ENCODE measurements at places on chromosomes 13 and 19.

GRCh38 chr19:8224394-8225145 is 15.4 kb downstream of the CERS4 start:
- H3K36me3 ChIP-seq = no peaks in the 10 kb centered on the region
- no peak for DNase-seq
- H3K4me3 ChIP-seq = no peak overlapping the region
- H3K27ac ChIP-seq = no peak overlapping the region
- no peaks in the 10 kb centered on the region for H3K4me1 ChIP-seq
- H3K27me3 ChIP-seq = peaks cover 87% of the 10 kb centered on the region

GRCh38 chr13:29507356-29507755 is 88.1 kb downstream of the SLC7A1 start:
- no peak for DNase-seq
- no peak overlapping the region for H3K27ac ChIP-seq
- H3K4me3 ChIP-seq = no peak overlapping the region
- H3K36me3 ChIP-seq = no peaks in the 10 kb centered on the region
- H3K27me3 ChIP-seq = no peaks in the 10 kb centered on the region

GRCh38 chr19:38142176-38143035 is 81.6 kb downstream of the DPF1 start:
- H3K36me3 ChIP-seq = no peaks in the 10 kb centered on the region
- no peak for DNase-seq
- H3K4me1 ChIP-seq = no peaks in the 10 kb centered on the region
- no peaks in the 10 kb centered on the region for H3K27me3 ChIP-seq

DNA sequence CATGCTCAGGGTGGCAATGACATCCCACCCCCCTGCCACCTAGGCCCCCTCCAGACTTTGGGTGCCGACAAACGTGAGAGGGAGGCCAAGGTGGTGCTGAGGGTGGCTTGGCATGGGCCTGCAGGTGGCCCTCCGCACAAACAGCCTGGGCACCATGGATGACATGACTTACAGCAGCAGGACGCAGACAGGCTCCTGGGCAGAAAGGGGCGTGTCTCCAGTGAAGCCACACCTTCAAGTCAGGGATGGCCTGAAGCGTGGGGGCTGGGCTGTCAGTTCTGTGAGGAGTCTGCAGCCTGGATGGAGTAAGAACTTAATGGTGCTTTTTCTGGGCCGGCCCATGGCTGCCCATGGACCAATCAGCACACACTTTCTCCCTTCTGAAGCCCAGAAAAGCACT is 25.3 kb downstream of the POMP start:
- no peaks in the 10 kb centered on the region for H3K27me3 ChIP-seq
- no peak overlapping the region for H3K27ac ChIP-seq
- H3K36me3 ChIP-seq = no peaks in the 10 kb centered on the region
- DNase-seq = no peak
- H3K4me3 ChIP-seq = no peak overlapping the region

- H3K4me1 ChIP-seq = peaks cover 9% of the 10 kb centered on the region
- H3K27me3 ChIP-seq = no peaks in the 10 kb centered on the region
- no peak overlapping the region for H3K27ac ChIP-seq
- DNase-seq = no peak
- H3K4me3 ChIP-seq = no peak overlapping the region
Observed at GRCh38 chr13:108911807-108912206, 282.4 kb downstream of the MYO16 start.

- H3K27ac ChIP-seq = peak overlapping the region; percentile 76
- no peaks in the 10 kb centered on the region for H3K36me3 ChIP-seq
- H3K4me1 ChIP-seq = peaks cover 23% of the 10 kb centered on the region
- peak overlapping the region; percentile 44 for H3K4me3 ChIP-seq
Observed at GRCh38 chr13:36417331-36417730, 15.0 kb upstream of the CCNA1 start.

GRCh38 chr19:3656747-3657394 is 30.3 kb upstream of the CACTIN start:
- H3K4me1 ChIP-seq = no peaks in the 10 kb centered on the region
- H3K4me3 ChIP-seq = no peak overlapping the region

GRCh38 chr13:73913751-73914518 is 220.3 kb downstream of the KLF12 start:
- H3K27me3 ChIP-seq = no peaks in the 10 kb centered on the region
- DNase-seq = no peak

DNA sequence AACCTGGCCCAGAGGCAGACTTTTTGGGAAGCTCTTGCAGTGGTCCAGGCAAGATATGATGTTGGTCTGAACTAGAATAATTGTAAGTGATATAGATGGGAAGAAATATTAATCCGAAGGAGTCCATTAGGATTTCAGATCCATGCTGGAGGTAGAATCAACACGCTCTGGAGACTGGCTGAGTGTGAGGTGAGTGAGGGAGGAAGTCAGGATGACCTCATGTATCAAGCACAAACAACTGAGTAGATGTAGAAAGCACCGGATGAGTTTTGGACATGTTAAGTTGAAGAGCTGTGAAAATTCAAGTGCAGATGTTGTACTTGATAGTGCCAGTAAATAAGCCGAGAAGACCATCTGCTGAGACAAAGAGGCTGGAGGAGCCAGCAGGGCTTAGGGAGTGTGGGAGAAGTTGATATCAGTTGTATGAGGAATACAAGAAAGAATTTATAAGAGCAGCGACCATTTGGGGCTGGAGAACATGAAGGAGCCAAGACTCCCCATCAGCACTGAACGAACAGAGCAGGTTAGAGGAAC is 5.3 kb upstream of the CNMD start:
- H3K27me3 ChIP-seq = no peaks in the 10 kb centered on the region
- H3K4me1 ChIP-seq = no peaks in the 10 kb centered on the region
- no peak overlapping the region for H3K27ac ChIP-seq
- DNase-seq = no peak
- H3K36me3 ChIP-seq = no peaks in the 10 kb centered on the region
- no peak overlapping the region for H3K4me3 ChIP-seq

- H3K4me3 ChIP-seq = no peak overlapping the region
- H3K36me3 ChIP-seq = no peaks in the 10 kb centered on the region
- no peaks in the 10 kb centered on the region for H3K4me1 ChIP-seq
- H3K27ac ChIP-seq = no peak overlapping the region
- DNase-seq = no peak
- H3K27me3 ChIP-seq = peaks cover 6% of the 10 kb centered on the region
Observed at GRCh38 chr19:31706691-31707620, 357.7 kb upstream of the TSHZ3 start.

- DNase-seq = no peak
- no peaks in the 10 kb centered on the region for H3K4me1 ChIP-seq
- H3K36me3 ChIP-seq = no peaks in the 10 kb centered on the region
Observed at GRCh38 chr13:76723551-76724232, 162.5 kb downstream of the KCTD12 start.

GRCh38 chr13:28471421-28471820 is 23.5 kb downstream of the FLT1 start:
- no peak overlapping the region for H3K4me3 ChIP-seq
- H3K27me3 ChIP-seq = no peaks in the 10 kb centered on the region
- no peaks in the 10 kb centered on the region for H3K4me1 ChIP-seq
- no peak for DNase-seq
- H3K27ac ChIP-seq = no peak overlapping the region

- H3K27me3 ChIP-seq = no peaks in the 10 kb centered on the region
- no peaks in the 10 kb centered on the region for H3K4me1 ChIP-seq
- no peak for DNase-seq
- no peak overlapping the region for H3K4me3 ChIP-seq
- H3K27ac ChIP-seq = no peak overlapping the region
Observed at GRCh38 chr19:28457620-28458019, 755.3 kb downstream of the UQCRFS1 start.

- H3K4me3 ChIP-seq = no peak overlapping the region
- H3K4me1 ChIP-seq = no peaks in the 10 kb centered on the region
- no peak overlapping the region for H3K27ac ChIP-seq
- DNase-seq = no peak
- no peaks in the 10 kb centered on the region for H3K27me3 ChIP-seq
Observed at GRCh38 chr19:33067121-33067520, 2.4 kb upstream of the RHPN2 start.

GRCh38 chr13:112664501-112665203 is 25.2 kb upstream of the ATP11A start:
- H3K27me3 ChIP-seq = no peaks in the 10 kb centered on the region
- no peak overlapping the region for H3K27ac ChIP-seq
- no peak overlapping the region for H3K4me3 ChIP-seq
- DNase-seq = no peak
- H3K36me3 ChIP-seq = no peaks in the 10 kb centered on the region
- H3K4me1 ChIP-seq = no peaks in the 10 kb centered on the region

DNA sequence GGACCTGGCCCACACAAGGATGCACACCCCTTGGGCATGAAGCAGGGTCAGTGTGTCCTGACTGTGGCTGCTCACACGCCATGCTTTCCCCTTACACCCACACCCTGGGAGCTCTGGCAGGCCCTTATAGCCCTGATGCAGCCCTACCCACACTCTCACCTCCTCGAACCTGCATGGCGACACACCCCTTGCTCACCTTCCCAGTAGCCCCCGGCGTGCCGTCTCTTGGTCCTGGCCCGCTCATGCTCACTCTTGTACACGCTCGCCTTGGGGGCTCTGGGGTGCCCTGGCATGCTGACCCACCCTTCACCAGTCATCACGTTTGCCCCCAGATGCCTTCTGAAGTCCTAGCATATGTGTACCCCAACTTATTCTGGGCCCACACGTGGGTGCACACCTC is 56.1 kb downstream of the MAP4K1 start:
- H3K36me3 ChIP-seq = no peaks in the 10 kb centered on the region
- 0 out of 2 replicates have a peak, but pooled peaks cover 8% of the 10 kb centered on the region for H3K4me1 ChIP-seq
- H3K27me3 ChIP-seq = peaks cover 12% of the 10 kb centered on the region
- H3K27ac ChIP-seq = no peak overlapping the region
- no peak overlapping the region for H3K4me3 ChIP-seq

- DNase-seq = no peak
- peak overlapping the region; percentile 93 for H3K27ac ChIP-seq
Observed at GRCh38 chr13:113775451-113776145, 16.6 kb downstream of the TMEM255B start.

DNA sequence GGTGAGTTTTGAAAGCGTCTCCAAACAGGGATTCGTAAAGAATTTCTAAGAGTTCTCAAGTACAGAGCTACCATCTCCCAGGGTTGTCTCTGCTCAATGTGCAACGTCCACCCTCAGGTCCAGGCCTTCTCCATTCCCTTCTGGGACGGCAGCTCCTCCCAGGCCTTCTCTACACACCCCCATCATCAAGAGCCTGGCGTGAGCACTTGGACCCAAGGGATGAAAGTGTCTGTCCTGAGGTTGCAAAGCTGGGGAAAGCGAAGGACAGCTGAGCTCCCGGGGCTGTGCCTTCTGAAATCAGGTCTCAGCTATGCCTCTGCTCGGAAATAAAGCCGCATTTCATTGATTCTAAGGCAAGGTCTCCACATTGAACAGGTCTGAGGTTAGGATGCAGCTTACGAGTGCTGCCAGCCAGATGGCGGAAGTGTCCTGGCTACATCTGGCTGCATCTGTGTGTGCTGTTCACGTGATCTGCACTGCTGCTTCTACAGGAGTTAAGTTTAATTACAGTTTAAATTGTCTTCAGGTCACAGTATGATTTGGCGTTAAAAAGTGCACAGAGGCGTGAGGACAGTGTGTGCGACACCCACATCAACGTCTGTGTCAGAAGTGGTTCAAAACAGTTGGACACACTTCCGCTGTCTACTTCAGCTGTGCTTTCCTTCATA is 27.0 kb upstream of the MIER2 start:
- no peaks in the 10 kb centered on the region for H3K4me1 ChIP-seq
- no peaks in the 10 kb centered on the region for H3K36me3 ChIP-seq
- peaks cover 97% of the 10 kb centered on the region for H3K27me3 ChIP-seq
- H3K27ac ChIP-seq = no peak overlapping the region
- DNase-seq = peak; percentile 18

- no peaks in the 10 kb centered on the region for H3K4me1 ChIP-seq
- no peak overlapping the region for H3K27ac ChIP-seq
- no peak overlapping the region for H3K4me3 ChIP-seq
- H3K27me3 ChIP-seq = no peaks in the 10 kb centered on the region
Observed at GRCh38 chr13:100962585-100962984, 288.0 kb upstream of the TMTC4 start.

- H3K27ac ChIP-seq = no peak overlapping the region
- no peaks in the 10 kb centered on the region for H3K36me3 ChIP-seq
- no peak overlapping the region for H3K4me3 ChIP-seq
- no peak for DNase-seq
- no peaks in the 10 kb centered on the region for H3K4me1 ChIP-seq
- peaks cover 33% of the 10 kb centered on the region for H3K27me3 ChIP-seq
Observed at GRCh38 chr19:49744946-49745381, 18.1 kb downstream of the TSKS start.
